Left lung (tissue), 14 donors: ENCODE measurements at places on chromosomes 5 and 9. TPM values are rescaled to one million over a fixed set of nuclear protein-coding genes. Genes with fewer than 3 reads are reported as not detected.

PCDHB10 gene
- polyA plus RNA-seq = 5.8 TPM

DNA sequence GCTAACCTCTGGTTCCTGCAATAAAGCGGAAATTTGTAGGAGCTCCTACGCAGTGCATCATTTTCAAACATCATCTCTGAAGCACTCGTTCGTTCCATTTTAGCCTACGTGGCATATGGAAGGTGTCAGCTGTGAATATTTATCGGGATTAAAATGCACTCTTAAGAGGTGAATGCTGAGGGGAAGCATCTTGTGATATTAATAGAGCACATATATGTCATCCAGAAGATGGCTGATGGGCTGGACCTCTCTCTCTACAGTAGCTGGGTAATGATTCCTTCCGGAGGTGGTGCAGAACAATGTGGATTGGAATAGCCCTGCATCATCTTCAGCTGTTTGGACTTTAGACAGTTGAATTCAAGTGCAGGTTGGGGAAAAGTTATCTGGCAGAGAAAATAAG, 478.7 kb downstream of the DMAC1 start:
- DNase-seq = no peak

DNA sequence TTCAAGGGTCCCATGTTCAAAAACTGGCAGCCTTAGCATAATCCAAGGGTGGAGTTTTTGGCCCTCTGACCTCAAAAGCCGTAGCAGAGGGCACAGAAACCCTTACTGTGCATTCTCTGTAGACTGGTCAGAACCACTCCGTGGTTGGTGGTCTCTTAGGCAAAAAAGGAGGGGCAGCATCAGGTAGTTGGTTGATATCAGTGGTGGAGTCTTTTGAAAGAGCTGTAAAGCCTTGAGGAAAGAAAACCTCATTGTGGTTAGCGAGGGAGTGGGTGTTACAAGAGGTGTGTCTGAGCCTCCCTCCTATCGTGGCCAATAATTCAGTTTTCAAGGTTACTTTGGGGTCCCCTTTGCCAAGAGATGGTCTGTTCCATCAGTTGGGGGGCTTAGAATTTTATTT, 40.9 kb downstream of the ARHGEF28 start:
- no peak for DNase-seq

HSPA4 gene
- 87.4 TPM for polyA plus RNA-seq

GRCh38 chr5:1334831-1335539, 9.9 kb downstream of the CLPTM1L start:
- peak; percentile 65 for DNase-seq

QRFP gene
- 0.59 TPM for polyA plus RNA-seq

DNA sequence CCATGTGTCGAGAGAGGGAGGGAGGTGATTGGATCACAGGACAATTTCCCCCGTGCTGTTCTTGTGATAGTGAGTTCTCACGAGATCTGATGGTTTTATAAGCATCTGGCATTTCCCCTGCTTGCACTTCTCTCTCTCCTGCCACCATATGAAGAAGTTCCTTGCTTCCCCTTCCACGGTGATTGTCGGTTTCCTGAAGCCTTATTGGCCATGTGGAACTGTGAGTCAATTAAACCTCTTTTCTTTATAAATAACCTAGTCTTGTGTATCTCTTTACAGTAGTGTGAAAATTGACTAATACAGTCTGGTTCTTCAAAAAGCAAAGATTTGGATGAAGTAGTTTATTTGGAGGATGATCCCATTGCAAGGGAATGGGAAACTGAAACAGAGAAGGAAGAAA, 11.3 kb upstream of the MIER3 start:
- DNase-seq = no peak

- no peak for DNase-seq
Observed at GRCh38 chr5:165538065-165538464, 2032.6 kb downstream of the MAT2B start.

CBY3 gene
- 0.71 TPM for polyA plus RNA-seq

DNA sequence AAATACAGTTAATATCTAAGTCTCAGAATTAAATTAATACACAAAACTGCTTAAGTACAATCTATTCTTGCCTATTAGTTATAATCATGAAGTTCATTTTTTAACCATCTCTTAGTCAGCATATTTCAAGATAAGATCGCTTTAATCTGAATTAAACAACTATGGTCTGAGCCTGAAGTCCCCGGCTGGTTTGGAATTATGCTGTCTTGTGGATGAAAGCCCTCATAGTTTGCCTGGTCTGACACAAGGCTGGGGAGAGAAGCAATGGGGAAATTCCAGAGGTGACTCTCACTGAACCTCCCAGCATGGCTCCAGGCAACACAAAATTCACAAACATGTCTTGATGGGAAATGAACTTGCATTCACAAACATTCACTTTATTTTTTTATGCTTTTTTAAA, 28.0 kb upstream of the GRAMD2B start:
- no peak for DNase-seq
